DMS53 (cell line): ENCODE measurements at places on chromosomes 11 and 22.

DNA sequence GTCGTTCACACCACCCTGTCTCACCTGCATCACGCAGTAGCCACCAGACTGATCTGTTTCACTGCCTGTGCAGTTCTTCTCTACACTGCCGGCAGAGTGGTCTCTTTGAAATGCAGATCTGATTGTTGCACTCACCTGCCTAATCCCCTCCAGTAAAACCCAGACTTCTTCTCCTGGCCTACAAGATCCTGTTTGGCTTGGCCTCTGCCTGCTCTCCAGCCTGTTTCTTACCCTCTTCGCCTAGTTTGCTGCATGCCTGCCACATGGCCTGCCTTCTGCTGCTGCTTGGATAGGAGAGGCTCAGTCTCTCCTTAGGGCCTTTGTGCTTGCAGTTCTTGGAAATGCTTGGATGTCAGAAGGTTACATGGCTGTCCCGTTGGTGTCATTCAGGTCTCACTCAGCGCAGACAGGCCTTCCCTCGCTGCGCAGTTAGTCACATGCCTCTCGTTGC is 42.0 kb downstream of the PACS1 start:
- DNase-seq = peak; percentile 18

GRCh38 chr11:32006799-32007388 is 84.0 kb upstream of the RCN1 start:
- DNase-seq = peak; percentile 57

GRCh38 chr11:31813391-31814175 is 2.5 kb upstream of the PAX6 start:
- DNase-seq = peak; percentile 27

DNA sequence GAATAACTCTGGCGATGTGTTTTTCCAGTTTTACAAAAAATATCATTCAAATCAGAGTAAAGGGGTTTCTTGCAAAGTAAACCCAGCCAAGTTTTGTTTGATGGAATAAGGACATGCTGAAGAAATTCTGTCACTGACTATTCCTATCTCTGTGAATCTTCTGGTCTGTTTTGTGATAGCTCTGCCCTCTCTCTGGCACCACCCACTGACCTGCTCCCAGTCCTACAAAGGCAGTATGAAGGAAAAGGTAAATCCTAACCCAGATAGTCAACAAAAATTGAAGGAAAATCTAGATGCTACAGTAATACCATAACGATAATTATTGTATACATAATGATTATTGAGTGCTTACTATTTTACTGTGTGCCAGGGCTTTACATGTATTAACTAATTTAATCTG is 76.3 kb upstream of the TP53AIP1 start:
- no peak for DNase-seq

DNA sequence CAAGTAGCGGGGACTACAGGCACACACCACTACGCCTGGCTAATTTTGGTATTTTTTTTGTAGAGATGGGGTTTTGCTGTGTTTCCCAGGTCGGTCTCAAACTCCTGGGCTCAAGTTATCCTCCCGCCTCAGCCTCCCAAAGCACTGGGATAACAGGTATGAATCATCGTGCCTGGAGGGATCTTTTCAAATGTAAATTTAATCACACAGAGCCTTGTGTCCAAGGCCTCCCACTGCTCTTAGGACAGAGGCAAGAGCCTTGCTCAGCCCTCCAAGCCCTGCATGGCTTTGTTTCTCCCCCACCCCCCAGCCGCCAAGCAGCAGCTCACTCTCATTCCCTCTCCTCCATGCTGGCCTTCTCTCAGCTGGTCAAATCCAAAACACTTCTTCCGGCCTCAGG is 75.3 kb upstream of the CREB3L1 start:
- no peak for DNase-seq

GRCh38 chr22:30420347-30421125 is 5.0 kb upstream of the MTFP1 start:
- no peak for DNase-seq

- no peak for DNase-seq
These were observed 63.7 kb downstream of the FLRT1 start for GRCh38 chr11:64099436-64099835.

DNA sequence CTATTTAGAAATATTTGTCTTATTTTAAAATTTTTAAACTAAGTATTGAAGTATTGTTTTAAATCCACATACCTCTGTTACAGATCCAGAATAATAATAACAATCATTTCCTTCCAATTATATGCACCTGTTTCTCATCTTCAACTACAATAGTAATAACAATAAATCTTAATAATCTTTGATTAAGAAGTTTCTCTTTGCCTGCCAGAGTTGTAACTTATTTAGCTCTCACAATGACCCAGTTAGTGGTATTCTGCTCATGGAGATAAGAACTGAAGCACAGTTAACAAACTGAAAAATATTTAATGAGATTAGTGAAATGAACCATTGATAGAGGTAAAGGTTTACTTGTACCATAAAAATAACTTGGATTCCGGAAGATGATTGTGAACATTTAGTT is 796.3 kb downstream of the LUZP2 start:
- DNase-seq = no peak

DNA sequence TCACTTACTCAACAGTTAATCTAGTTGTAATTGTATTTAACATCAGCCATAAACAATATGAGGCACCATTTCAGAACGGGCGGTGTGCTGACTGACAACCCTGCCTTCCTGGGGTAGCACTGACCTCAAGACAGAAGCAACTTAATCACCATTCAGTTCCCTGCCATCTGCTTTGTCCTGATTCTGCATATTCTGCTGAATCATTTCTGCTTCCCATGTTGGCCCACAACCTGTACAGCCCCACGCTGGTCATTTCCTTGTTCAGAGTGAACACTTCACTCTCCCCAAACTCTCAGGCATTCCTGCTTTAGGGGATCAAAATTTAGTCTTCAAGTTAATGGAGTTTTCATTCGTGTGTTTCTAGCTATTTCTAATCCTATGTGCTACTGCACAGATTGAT is 132.3 kb upstream of the ZBED5 start:
- DNase-seq = no peak

GRCh38 chr11:92246630-92247029 is 22.0 kb downstream of the FAT3 start:
- peak; percentile 70 for DNase-seq

DNA sequence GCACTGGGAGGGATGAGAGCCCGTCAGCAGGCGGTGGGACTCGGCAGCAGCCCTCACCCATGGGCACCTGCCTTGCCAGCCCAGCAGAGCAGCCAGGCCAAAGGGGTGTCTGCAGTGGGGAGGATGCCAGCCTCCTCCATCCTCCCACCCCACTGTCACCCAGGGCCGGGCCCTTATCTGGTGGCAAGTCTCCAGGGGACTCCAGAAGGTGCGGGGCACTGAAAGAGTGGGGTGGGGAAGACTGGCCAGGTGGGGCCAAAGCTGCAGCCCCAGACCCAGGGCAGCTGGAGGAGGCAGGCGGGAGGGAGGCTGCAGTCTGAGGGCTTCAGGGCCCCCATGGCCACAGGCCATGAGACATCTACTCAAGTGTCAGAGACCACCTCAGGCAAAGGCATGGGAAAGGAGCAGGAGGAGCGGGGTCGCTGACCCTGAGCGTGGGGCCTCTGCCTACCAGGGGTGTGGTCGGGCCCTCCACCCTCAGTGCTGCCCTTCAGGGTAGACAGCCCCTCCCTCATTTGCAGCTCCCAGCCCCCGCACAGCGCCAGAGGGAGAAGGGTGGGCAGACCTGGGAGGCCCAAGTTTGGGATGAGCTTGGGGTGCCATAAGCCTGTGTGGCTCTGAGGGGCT is 3.5 kb downstream of the DGCR6L start:
- DNase-seq = no peak

- no peak for DNase-seq
These were observed 83.8 kb upstream of the LARGE1 start for GRCh38 chr22:34004058-34004457.

- no peak for DNase-seq
These were observed 525 bp downstream of the CSDC2 start for GRCh38 chr22:41561335-41561734.

DNA sequence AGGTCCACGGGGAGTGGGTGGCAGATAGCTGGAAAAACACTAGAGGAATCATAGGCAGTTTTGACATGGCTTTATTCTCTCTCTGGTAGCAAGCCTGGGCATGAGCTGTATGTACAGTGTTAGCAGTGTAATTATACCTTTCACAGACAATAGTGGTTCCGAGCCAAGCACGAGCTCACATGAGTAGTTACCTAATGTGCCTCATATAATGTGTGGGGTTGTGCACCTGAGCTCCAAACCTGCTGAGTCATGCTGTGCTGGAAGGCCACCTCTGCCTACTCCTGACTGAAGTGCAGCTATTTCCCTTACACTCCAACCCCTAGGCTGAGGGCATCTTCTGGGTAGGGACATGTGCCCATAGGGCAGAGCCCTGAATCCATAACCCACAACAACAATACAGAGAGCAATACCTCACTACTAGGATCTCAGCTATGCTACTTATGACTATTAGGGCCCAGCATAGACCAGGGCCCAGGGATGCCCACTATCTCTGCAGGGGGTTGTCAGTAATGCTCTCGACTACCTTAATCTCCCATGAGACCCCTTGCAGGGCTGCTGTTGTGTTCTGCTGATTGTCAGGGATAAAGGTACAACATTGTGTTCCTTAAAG is 432.1 kb downstream of the DYNC2H1 start:
- peak; percentile 62 for DNase-seq

GRCh38 chr11:27807596-27807995 is 107.3 kb upstream of the BDNF start:
- no peak for DNase-seq

GRCh38 chr11:19793326-19793725 is 80.7 kb downstream of the NAV2 start:
- DNase-seq = peak; percentile 30

DNA sequence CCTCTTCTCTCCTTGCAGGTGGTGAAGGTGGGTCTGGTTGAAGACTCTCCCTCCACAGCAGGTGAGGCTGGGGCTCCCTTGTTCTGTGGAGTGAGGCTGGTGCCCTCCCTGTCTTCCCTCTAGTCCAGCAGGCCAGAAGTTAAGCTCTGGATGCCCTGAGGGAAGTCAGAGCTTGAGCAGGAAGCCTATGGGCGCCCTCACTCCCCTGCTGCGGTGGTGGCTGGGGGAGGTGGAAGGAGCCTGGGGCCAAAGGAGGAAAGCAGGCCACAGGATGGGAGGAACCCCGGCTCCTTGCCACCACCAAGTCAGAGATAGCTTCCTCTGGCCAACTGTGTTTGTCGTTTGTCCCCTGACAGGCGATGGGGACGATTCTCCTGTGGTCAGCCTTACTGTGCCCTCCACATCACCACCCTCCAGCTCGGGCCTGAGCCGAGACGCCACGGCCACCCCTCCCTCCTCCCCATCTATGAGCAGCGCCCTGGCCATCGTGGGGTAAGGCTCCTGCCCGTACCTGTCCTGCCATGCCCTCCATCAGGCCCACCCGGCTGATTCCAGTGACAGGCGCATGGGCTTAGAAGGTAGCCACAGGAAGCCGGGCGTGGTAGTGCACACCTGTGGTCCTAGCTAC is 29.5 kb upstream of the RAB1B start:
- no peak for DNase-seq

GRCh38 chr22:25403811-25404471 is 160.5 kb upstream of the GRK3 start:
- peak; percentile 24 for DNase-seq

DNA sequence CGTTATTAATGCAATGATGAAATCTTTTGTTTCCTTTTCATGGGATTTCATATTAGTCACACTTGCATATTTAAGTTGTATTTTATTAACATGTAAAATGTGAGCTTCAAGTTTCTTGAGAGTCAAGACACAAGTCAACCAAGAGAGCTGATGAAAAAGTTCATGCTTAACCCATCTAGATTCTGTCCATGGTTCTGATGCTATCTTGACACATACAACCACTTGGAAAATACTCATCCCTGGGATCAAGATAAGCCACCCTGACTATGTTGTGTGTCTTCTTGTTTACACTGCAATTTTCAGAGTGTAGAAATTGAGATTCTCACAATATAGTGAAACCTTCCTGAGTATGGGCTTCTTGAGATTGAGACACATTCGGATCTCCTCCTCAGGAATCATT is 664 bp upstream of the OR10A4 start:
- DNase-seq = no peak

DNA sequence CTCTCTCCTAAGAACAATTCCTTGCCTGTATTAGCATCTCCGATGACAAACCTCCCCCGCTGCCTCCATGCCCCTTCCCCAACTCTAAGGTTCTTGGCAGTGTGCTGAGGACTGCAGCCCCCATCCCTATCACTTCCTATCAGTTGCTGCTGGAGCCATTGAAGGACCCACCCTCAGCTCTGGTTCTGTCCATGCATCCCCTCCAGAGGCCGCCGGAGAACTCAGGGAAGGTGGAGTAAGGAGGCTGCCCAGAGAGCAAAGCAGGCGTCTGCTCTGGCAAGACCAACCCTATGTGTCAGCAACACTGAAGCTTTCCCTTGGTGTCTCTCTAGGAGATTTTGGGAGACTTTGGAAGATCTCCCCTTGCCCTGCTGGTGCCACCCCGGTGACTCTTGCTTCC is 1139.5 kb downstream of the TBC1D22A start:
- no peak for DNase-seq

GRCh38 chr22:29259253-29259899 is 8.4 kb downstream of the RHBDD3 start:
- peak; percentile 13 for DNase-seq

DNA sequence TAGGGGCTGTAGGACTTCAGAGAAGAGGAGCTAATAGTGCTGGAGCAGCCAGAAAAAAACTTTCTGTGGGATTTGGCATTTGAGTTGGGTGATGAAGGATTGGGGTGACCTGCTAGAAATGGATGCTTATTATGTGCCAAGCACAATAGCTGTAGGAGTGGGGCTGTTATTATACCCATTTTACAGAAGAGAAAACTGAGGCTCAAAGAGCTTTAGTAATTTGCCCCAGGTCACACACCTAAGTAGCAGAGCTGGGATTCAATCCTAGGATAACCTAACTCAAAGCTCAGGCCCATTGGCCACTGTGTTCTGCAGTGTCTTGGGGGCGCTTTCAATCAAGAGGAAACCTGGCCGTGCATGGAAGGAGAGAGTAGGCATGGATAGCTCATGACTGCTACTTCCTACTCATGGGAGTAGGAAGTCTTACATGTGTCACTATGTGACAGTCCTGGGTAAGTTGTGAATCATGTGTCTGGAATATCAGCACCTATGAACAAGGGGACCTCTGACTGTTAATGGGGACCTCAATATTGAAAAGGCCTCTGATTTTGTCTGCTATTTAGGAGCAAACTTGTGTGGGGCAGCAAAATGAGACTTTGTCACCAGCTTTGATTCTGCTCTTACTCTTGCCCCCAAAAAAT is 6.1 kb upstream of the ELF5 start:
- DNase-seq = peak; percentile 5

DNA sequence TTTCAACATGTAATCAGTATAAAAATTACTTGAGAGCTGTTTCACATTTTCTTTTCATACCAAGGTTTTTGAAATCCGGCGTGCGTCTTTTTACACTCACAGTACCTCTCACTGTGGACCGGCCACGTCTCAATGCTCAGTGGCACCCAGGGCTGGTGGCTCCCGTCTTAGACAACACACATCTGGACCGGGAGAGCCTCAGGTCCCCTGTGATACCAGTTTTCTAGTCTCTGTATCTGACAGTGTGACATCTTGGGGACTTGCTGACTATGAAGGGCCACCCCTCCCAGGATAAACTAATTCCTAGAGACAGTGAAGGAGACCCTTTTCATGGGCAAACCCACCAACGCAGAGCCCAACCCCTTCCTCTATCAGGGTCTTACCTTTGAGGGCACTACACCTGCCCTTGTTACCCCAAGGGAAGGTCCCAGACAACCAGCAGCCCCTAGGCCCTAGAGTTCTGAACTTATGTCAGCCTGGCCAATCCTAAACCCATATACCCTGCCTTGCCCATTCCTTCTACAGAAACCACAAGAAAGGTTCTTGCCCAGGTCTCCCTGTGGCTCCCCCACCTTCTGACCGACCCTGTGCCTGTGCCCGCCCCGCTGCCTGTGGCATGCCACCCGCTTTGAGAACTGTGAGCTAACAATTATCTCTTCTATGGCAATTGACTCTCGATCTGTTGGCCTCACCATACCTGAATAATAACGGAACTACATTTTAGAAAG is 6.1 kb upstream of the ASCL2 start:
- no peak for DNase-seq
